Substantia nigra (tissue), 51 donors: ENCODE measurements at places on chromosomes 2 and 18.

- DNase-seq: no peak
Observed at GRCh38 chr2:70035344-70035844, 51.9 kb upstream of the PCBP1 start.

DNA sequence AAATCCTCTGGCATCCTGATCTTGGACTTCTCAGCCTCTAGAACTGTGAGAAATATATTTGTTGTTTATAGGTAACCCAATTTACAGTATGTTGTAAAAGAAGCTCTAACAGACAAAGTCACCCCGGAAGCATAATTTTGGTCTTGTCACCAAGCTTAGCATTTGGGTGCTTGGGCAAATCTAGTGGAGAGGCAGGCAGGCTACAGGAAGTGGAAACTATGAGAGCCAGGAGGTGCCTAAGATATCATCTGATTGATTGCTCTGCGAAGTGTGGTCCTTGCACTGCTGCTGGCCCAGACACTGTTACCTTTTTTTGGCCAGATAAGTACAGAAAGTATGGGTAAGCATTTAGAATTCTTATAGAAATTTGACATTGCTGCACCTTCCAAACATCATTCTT lies 102.9 kb downstream of the CDC42EP3 start:
- no peak for DNase-seq

DNA sequence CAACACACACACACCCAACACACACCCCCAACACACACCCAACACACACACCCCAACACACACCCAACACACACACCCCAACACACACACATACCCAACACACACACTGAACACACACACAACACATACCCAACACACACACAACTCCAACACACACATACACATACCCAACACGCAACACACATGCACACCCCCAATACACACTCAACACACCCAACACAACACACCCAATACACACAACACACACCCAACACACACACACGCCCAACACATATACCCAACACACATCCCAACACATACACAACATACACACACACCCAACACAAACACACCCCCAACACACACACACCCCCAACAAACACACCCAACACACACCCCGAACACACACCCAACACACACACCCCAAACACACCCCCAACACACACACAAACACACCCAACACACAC lies 8.2 kb upstream of the STK25 start:
- no peak for DNase-seq

DNA sequence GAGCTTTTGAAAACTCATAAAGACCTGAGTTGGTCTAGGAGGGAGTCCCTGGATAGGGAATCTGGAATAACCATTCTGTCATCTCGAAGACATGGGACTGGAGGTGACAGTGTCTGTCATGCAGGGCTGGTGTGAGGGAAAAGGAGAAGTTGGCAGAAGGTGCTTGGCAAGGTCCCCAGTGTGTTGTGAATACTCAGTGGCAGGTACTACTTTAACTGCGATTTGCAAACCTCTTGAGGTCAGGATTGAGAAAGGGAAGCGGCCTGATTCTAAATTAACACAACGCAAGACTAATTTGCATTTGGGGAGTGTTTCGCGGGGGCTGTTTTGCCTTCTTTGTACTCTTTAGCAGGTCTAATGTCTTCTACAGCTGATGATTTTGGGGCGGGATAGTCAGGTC lies 77.0 kb upstream of the TMEM200C start:
- no peak for DNase-seq

DNA sequence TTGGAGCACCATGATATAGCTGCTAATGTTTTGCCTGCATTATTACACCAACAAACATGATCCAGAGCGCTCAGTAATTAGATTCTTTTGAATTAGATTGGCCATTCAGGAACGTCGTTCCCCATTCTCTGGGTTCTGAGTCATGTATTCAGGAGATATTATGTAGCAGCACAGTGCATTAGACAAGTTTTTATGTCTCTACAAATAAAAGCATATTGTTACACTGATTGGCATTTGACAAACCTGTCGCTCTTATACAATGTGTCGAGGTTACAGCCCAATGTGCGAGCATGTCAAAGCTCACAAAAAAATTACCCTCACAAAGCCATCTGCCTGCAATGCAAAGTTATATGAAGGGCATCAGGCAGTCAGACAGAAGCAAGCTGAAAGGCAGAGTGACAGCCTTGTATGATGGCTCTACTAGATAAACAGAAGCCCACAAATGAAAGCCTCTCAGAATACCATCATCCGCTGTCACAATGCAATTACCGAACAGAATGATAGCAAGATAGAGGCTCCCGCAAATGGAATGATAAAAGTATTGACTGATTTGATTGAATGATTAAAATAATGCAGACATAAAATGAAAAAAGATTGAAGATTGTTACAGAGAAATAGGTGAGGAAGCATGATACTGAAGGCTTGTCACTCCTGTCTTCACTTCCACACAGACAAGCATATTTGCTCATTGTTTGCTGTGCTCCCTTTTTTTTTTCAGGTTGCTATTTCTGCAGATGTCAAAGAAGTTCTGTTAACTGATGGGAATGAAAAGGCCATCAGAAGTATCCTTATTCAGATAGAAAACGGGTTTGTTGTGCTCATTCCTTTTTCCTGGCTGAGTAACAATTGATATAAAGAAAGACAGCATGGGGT lies 234.6 kb upstream of the SIX3 start:
- no peak for DNase-seq
